ENCODE measurements at places on chromosomes 13 and 19.

- no peak for DNase-seq
Observed at GRCh38 chr13:78689011-78689410, 30.1 kb upstream of the OBI1 start.

GRCh38 chr13:90757127-90757680 is 590.3 kb upstream of the MIR17HG start:
- no peak for DNase-seq

DNA sequence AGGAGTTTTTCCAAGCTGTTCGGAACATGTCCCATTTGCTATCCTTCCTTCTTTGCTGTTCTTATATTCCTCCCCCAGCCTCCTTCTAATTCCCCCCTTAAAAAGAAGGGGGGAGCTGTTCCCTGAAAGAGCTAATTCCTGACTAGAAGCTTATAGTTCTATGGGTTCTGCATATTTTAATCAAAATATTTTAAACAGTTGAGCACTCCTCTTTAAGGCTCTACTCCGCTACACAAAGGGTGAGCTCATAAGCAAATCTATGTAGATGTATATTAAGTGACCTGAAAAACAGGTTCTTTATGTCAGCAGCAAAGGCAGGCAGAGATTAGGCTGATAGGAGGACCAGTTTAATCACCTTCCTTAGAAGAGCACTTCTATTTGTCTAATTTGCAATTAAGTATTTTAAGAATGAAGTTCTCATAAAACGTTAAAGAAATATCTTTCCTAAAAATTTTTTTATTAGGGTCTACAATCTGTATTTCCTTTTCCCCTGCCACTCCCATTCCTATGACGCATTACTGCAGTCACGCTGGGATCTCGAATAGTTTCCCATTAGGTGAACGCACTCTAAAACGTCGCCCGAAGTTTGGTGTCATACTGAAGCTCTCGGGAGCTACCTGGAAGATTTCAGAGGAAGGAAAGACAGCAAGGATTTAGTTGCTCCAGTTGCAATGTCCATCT is 5.2 kb downstream of the EFNB2 start:
- no peak for DNase-seq

GRCh38 chr13:21913010-21913409 is 242.1 kb downstream of the FGF9 start:
- DNase-seq = no peak

- DNase-seq = no peak
Observed at GRCh38 chr13:94196413-94196812, 283.1 kb downstream of the DCT start.
